Sciatic nerve (tissue), 2 donors: ENCODE measurements at places on chromosomes 6 and 20. TPM values are rescaled to one million over a fixed set of nuclear protein-coding genes. Genes with fewer than 3 reads are reported as not detected.

DNA sequence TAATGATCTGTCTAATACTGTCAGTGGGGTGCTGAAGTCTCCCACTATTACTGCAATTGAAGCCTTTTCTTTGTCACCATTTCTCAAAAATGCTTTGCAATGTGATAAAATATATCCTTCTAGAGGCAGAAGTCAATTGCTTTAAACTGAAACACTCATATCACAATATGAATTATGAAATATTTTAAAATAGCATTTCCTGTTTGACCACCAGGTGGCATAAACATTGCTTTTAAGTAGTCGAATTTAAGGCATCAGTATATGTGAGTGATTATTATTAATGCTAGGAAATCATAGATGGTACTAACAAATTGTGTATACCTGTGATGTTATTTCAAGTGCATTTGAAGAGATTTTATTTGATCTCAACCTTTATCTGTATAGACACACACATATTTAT is 87.5 kb downstream of the MEI4 start:
- DNase-seq, result no peak

The YTHDF1 gene
- 32.1 TPM for total RNA-seq

DNA sequence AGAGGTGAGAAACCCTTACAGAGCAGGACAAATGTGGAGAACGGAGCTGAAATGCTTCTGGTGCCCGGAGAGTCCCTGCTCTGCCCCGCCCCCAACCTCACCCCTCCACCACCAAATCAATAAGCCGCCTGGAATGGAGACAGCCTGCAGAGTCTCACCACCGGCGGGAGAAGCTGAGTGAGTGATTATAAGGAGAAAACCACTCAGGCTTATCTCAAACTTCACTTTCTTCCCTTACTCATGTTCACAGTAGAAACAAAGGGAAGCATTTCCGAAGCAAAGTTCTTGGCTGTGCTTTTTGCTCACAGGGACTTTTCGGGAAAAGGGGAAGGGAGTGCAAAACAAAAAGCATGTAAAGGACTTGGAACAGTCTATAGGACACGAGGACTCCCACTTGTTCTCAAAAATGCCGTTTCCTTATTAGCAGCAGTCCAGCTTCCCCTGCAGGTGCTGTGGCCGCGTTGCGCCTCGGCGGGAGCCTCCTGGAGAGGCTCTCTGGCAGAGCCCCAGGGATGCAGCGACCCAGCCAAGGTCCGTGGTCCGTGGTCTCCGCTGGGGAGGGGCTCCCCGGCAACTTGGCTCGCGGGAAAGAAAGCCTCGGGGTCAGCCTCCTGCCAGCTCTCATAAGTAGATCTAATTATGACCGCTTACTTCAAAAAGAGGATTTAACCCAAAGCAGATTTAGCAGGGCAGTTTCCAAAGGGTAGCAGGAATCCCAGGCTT is 64.8 kb upstream of the TMEM30A start:
- DNase-seq, result no peak

GRCh38 chr6:835476-836160 is 142.7 kb upstream of the EXOC2 start:
- no peak for DNase-seq
